ENCODE measurements at places on chromosomes 1 and 21.

DNA sequence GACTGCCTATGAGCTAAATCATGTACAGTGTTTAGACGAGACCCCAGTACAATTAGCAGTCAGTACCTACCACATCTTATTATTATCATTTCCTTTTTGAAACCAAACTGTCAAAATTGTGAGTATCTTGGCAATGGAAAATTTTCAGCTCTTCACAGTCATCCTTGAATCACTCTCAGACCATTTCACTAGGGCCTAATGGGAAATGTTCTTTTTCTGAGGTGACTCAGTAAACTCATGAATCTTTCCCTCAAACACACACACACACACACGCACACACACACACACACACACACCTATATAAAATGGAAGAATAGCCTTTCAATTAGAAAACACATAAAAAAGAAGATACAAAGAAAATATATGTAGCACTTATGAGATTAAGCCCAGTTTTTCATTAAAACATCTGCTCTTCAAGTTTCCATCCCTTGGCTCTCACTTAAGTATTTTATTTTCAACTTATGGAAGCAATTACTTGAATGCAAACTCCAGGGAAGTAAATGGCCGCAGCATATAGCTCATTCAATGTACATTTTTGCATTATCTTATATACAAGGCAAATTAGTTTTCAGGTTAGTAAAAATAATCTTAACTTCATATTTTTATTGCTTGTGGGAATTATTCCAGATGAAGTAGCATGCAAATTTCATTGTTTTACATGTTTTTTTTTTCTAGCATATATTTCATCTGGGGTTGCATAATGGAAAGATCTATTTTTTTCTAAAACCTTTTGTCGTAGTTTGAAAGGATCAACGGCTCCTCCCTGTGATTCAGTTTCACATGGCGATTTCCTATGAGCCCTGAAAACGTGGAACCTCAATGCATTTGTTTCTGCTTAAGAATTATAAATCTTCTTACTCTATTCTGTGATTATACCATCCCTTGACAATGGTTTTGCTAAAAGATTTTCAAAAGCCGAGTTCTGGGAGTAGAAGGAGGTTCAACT is 46.3 kb upstream of the TMPRSS15 start:
- no peak for DNase-seq

GRCh38 chr1:21189421-21189820 is 12.7 kb upstream of the EIF4G3 start:
- no peak for DNase-seq

DNA sequence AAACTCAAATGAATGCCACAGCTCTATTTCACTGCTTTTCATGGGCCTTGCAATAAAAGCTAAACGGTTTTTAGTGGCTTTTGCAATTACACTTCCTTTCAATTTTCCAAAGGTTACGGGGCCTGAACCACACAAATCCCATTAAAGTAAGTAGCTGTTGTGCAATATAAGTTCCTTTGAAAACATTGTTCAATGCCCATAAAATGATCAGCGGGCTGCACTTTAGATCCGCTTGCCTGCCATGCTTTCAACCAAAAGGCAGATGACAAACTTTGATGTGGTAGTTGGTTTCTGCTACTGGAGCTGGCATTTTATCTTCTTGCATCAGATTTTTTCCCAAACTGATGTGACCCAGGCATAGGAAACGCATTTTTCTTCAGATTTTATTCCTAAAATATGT is 50.2 kb downstream of the PRRX1 start:
- DNase-seq = no peak

GRCh38 chr1:158961178-158961577 is 29.8 kb downstream of the PYHIN1 start:
- DNase-seq = no peak
